Right atrium auricular region (tissue), 2 donors: ENCODE measurements at places on chromosomes 1 and 21. TPM values are rescaled to one million over a fixed set of nuclear protein-coding genes. Genes with fewer than 3 reads are reported as not detected.
A peak's percentile ranks its signal among the peaks of the same experiment; 100 is the strongest.

DNA sequence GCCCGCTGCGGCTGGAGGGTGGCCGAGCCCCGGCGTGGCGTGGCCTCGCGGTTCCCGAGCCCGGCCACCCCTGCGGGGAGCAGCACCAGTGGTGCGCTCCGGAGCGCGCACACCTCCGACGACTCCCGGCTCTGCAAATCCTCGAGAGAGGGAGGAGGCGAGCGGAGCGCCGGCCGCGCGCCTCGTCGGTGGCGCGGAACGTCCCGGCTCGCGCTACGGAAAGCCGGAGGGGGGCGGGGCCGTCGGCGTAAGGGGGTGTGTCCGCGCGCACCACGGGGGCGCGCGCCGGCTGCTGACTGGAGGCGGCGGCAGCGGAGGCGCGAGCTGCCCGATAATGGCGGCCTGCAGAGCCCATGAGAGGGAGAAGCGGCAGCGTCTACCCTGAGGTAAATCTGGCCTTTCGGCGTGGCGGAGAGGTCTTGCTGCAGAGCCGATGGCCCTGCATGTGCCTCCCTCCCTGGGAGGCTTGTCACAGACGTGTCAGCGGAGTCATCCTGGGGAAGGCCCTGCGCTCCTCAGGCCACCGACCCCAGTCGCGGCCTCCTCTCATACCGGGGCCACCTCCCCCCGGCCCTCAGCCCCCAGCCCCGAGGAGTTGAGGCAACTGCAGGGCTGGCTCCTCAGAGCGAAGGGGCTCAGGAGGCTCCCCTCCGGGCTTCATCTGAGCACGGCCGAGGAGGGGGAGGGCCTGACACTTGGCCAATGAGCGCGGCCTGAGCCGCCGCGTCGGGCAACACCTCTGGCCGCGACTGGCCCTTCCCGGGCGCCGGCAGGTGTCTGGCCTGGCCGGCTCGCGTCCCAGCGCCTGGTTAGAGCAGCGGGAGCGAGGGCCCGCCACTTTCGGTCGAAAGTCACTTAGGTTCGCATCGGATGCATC lies at the start of gene PDIK1L:
TSS of gene PDIK1L (plus strand) at position 295 of the 877 bp plus-strand sequence. CDS start 2,485 bp downstream, outside the sequence.
- peak; percentile 92 for DNase-seq
- H3K36me3 ChIP-seq = peaks cover 5% of the 10 kb centered on the region
- H3K4me1 ChIP-seq = no peaks in the 10 kb centered on the region
- H3K4me3 ChIP-seq = peak within 1 kb of the TSS; percentile 99
- H3K27me3 ChIP-seq = no peaks in the 10 kb centered on the region
- peak within 1 kb of the TSS; percentile 96 for H3K27ac ChIP-seq

DNA sequence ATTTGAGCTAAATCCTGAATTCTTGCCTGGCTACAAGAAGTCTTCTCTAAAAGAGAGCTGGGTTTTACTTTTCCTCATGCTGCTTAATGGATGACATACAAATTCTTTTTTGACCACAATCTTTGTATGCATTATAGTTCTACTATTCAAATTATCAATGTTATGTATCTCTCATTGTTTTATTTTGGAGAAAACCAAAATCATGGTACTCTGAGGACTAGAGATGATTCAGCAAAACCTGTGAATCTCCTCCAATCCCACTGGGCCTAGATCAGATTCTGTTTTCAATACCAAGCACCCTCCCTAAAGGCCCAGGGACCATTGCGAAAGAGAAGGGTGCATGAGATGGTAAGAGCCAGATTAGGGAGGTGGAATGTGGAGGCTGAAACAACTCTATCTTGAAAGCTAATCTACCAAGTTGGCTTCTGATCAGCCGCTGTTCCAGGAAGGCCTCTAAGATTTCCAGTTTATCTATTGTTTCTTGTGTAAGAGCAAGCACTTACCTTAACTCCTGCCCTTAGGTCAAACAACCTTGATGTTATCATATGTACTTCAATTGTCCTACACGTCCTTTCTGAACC lies 547.2 kb downstream of the PLPP3 start:
- no peak for DNase-seq
- no peaks in the 10 kb centered on the region for H3K36me3 ChIP-seq
- H3K27ac ChIP-seq = no peak overlapping the region
- H3K27me3 ChIP-seq = no peaks in the 10 kb centered on the region
- H3K4me1 ChIP-seq = no peaks in the 10 kb centered on the region

- no peaks in the 10 kb centered on the region for H3K27me3 ChIP-seq
- no peak for DNase-seq
- no peaks in the 10 kb centered on the region for H3K36me3 ChIP-seq
Measured at GRCh38 chr1:97017895-97018294, 296.3 kb downstream of the PTBP2 start.

- no peak for DNase-seq
- H3K27ac ChIP-seq = no peak overlapping the region
- no peak overlapping the region for H3K4me3 ChIP-seq
- no peaks in the 10 kb centered on the region for H3K4me1 ChIP-seq
- no peaks in the 10 kb centered on the region for H3K27me3 ChIP-seq
Measured at GRCh38 chr21:42379426-42380215, 13.3 kb upstream of the TFF1 start.

GRCh38 chr1:159931795-159932173 lies 6.5 kb upstream of the TAGLN2 start:
- no peak overlapping the region for H3K27ac ChIP-seq
- H3K4me3 ChIP-seq = no peak overlapping the region
- H3K36me3 ChIP-seq = no peaks in the 10 kb centered on the region
- no peak for DNase-seq

The SPRR2A gene
- total RNA-seq = not detected

DNA sequence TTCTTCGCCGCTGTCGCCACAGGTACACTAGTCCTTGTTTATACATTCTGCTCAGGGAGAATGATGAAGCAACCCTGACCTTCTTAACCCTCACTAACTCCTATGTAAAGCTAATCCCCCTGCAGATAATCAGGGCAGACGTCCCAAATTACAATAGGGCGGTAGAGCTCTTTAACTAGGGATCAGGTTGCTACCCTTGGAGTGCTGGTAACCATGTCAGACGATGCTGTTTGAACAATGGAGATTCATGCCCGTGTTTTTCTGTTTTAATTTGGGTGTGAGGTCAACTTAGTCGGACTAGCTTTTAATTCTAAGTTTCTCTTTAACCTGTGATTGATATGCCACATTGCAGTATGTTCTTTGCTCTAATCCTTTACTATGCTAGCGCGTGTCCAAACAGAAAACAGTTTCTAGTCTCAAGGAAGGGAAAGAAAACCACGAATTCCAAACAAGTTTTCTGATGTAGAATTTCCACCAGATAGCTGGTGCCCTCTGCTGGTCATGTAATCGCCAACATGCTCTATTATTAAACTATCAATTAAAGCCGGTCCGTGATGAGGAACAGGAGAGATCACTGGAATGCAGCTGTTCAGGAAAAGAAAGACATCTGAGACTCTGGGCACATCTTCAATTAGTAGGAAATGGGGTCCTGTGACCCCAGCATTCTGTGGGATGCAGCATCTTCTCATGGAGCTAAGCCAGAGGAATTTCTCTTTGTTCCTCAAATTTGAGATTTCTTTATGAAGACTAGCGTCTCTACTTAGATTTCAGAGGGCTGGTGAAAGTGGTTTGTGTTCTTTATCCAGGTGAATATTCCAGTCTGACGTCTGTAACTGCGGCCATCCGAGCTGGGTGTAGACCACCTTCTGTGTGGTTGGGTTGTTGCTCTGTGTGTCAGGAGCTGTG lies 18.3 kb upstream of the VAMP3 start:
- peaks cover 4% of the 10 kb centered on the region for H3K4me1 ChIP-seq
- no peaks in the 10 kb centered on the region for H3K36me3 ChIP-seq
- H3K27me3 ChIP-seq = no peaks in the 10 kb centered on the region

DNA sequence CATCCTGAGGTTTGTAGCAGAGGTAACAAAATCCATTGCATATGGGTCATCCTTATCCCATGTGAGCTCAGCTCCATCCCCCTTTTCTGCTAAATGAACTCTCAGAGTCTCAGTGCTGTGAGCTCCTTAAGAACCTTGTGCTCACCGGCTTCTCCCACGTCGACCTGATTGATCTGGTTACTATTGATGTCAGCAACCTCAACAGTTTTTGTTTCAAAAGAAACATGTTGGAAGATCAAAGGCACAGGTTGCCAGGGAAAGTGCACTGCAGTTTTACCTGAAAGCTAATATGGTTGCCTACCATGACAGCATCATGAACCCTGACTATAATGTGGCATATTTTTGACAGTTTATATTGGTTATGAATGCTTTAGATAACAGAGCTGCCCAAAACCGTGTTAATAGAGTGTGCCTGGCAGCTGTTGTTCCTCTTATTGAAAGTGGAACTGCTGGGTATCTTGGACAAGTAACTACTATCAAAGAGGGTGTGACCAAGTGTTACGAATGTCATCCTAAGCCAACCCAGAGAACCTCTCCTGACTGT lies 131.4 kb downstream of the HS2ST1 start:
- no peaks in the 10 kb centered on the region for H3K36me3 ChIP-seq
- DNase-seq = no peak
- H3K4me1 ChIP-seq = no peaks in the 10 kb centered on the region
- no peaks in the 10 kb centered on the region for H3K27me3 ChIP-seq

- no peak overlapping the region for H3K27ac ChIP-seq
- no peak for DNase-seq
- H3K36me3 ChIP-seq = no peaks in the 10 kb centered on the region
- no peaks in the 10 kb centered on the region for H3K27me3 ChIP-seq
- H3K4me3 ChIP-seq = no peak overlapping the region
Measured at GRCh38 chr1:71245246-71245645, 164.4 kb upstream of the ZRANB2 start.

DNA sequence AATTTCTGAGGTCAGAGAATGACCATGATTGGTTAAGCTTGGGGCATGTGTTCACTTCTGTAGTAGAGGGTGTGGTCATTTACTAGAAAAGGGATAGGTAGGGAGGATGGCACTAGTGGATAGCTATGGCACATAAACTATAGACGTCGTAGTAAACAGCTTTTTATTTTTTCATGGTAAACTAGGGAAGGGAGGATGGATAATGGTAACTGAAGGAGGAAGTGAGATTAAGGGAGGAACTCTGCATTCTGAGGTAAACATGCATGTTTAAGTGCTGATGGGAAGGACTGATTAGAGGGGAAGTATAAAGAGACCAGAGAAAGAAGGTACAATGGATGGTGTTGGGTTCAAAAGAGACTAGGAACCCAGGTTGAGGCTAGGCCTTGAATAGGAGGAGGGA lies 26.9 kb downstream of the PTGS2 start:
- no peaks in the 10 kb centered on the region for H3K36me3 ChIP-seq
- no peak overlapping the region for H3K27ac ChIP-seq
- no peak for DNase-seq
- H3K4me3 ChIP-seq = no peak overlapping the region

- H3K27ac ChIP-seq = no peak overlapping the region
- DNase-seq = no peak
- H3K4me1 ChIP-seq = no peaks in the 10 kb centered on the region
- no peaks in the 10 kb centered on the region for H3K36me3 ChIP-seq
- no peak overlapping the region for H3K4me3 ChIP-seq
- peaks cover 3% of the 10 kb centered on the region for H3K27me3 ChIP-seq
Measured at GRCh38 chr1:51912881-51913280, 34.4 kb upstream of the NRDC start.

- no peaks in the 10 kb centered on the region for H3K36me3 ChIP-seq
- H3K27ac ChIP-seq = no peak overlapping the region
- H3K4me3 ChIP-seq = no peak overlapping the region
- H3K27me3 ChIP-seq = no peaks in the 10 kb centered on the region
Measured at GRCh38 chr1:40014812-40015594, 25.5 kb upstream of the CAP1 start.

- peaks cover 57% of the 10 kb centered on the region for H3K4me1 ChIP-seq
- no peak overlapping the region for H3K4me3 ChIP-seq
- H3K27ac ChIP-seq = no peak overlapping the region
Measured at GRCh38 chr1:36276688-36277087, 29.5 kb upstream of the SH3D21 start.

- H3K36me3 ChIP-seq = no peaks in the 10 kb centered on the region
- H3K27me3 ChIP-seq = no peaks in the 10 kb centered on the region
- H3K4me3 ChIP-seq = no peak overlapping the region
- H3K27ac ChIP-seq = peak overlapping the region; percentile 50
- H3K4me1 ChIP-seq = no peaks in the 10 kb centered on the region
Measured at GRCh38 chr21:29342363-29342957, 43.7 kb downstream of the BACH1 start.

The SDC3 gene
- total RNA-seq = 43.8 TPM

DNA sequence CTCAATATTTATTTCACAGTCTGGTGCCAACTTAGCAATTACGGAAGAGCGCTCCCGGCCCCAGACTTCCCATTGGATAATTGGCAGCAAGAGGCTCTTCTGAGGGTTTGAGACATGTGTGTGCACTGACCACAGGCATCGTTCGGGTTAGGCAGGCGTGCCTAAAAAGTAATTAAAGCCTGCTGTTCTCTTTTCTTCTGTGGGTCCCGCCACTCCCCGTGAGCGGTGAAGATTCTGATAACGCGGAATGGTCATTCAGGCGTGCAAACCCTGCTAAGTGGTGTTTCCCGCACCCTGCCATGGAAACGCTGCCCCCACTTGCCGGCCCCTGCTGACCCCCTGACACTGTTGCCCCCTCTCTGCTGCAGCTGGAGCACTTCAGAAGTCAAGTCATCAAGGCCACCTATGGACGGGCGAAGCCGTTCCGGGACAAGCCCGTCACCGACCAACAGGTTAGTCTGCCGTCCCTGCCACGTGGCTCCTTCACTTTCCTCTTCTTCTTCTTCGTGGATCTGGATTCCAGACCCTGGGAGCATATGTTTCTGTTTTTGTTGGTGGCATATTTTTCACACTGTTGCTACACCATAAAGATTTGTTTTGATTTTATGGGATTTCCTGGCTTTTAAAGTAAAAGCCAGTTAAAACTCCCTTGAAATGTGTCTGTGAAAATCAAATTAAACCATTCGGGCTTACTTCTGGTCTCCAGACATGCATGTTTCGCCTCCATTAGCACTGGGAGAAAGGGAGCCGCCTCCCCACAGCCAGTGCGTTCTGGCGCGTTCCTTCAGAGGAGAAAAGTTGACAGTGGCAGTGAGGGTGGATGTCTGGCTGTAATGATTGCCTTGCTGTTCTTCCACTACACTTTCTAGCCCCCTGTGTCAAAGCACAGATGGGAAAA lies 79.9 kb downstream of the FHAD1 start:
- no peak overlapping the region for H3K4me3 ChIP-seq
- H3K36me3 ChIP-seq = no peaks in the 10 kb centered on the region
- H3K27ac ChIP-seq = no peak overlapping the region
- DNase-seq = no peak

The GBP4 gene
- total RNA-seq = 6.1 TPM

The EPHA8 gene
- total RNA-seq = not detected

The VPS26C gene
- total RNA-seq = 53.8 TPM

- no peak overlapping the region for H3K27ac ChIP-seq
- no peak for DNase-seq
- H3K4me1 ChIP-seq = no peaks in the 10 kb centered on the region
- H3K27me3 ChIP-seq = no peaks in the 10 kb centered on the region
- no peak overlapping the region for H3K4me3 ChIP-seq
Measured at GRCh38 chr1:161864577-161864976, 98.5 kb downstream of the ATF6 start.

DNA sequence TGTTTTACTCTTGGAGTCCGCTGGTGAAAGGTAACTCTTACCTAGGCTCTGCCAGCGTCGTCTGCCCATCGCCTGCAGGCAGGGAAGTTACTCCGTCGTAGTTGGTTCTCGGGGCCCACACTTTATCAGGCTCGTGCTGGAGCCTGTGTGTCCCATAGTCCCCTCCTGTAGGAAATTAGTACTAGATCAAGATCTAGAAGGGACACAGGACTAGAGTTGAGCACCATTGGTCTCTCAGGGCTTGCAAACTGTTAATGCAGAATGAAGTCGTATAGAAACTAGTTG lies 940 bp downstream of the SRRM1 start:
- H3K27me3 ChIP-seq = no peaks in the 10 kb centered on the region
- DNase-seq = no peak
- H3K36me3 ChIP-seq = peaks cover 32% of the 10 kb centered on the region
